ENCODE measurements at places on chromosomes 5 and 9.

DNA sequence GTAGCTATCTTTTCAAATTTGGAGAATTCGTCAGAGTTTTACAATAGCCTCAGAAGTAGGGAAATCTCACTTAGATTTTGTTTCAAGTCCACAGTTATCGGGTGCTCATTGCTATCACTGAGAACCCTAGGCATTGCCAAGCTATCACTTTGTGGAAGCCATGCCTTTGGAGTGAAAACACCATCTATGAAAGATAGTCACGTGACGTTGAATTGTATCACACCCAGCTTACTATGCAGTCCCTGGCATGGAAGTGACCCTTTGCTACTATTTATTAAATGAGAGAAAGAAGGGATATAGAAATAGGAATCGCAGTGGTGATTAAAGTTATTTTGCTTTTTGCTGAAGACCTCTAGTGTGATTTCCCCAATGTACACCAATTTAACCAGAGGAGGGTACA lies 97.2 kb downstream of the AOPEP start:
- no peak for DNase-seq

DNA sequence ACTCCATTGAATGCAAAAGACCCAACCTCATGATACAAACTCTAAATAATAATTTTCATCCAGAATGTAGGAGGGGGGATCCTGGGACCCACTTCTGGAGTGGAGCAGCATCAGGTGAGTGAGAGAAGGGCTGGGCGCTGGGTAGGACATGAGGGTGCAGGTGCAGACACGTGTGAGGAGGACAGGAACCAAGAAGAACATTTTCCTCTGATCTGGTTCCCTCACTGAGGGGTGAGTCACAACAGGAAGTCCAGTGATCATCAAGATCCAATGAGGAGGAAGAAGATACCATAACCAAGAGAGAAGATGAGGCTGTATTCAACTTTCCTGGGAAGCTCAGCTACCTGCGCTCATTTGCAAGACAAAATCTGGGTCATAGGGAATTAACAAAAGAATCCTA lies 57.4 kb downstream of the SFXN1 start:
- DNase-seq, result no peak

GRCh38 chr9:109317311-109317978 lies 3.4 kb downstream of the EPB41L4B start:
- no peak for DNase-seq

DNA sequence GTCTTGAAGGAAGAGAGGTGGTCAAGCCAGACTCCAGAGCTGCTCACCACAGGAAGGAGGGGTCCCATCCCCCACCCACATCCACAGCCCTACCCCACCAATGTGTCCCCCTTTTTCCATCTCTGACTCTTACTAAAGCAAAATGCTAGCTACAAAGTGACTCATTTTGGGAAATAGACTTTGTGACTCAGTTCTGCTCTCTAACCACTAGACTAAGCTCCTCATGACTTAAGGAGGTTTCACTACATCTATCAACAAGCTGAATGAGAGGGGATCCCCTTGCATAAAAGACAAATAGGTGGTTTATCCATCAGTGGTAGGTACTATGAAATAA lies 35.1 kb upstream of the ADRB2 start:
- no peak for DNase-seq

GRCh38 chr5:139335811-139336210 lies 5.8 kb upstream of the PAIP2 start:
- no peak for DNase-seq

DNA sequence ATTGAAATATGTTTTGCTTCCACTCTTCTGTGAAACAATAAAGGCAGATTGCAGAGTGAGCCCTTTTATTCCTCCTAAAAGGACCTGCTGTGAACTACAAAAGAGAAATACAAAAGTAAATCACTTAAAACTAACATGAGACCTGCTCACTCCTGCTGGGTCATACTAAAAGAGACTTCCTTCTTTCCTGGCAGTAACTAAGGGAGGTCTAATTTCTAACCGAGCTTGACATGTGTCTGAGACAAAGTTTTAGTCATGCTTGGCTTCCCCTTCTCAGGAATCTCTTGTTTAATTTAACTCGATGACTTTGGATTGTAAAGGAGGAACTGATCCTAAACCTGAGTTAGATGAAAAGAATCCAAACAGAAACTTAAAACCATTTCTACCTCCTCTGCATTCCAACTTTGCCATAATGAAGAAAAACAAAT lies 86.4 kb upstream of the CDH6 start:
- DNase-seq, result no peak

DNA sequence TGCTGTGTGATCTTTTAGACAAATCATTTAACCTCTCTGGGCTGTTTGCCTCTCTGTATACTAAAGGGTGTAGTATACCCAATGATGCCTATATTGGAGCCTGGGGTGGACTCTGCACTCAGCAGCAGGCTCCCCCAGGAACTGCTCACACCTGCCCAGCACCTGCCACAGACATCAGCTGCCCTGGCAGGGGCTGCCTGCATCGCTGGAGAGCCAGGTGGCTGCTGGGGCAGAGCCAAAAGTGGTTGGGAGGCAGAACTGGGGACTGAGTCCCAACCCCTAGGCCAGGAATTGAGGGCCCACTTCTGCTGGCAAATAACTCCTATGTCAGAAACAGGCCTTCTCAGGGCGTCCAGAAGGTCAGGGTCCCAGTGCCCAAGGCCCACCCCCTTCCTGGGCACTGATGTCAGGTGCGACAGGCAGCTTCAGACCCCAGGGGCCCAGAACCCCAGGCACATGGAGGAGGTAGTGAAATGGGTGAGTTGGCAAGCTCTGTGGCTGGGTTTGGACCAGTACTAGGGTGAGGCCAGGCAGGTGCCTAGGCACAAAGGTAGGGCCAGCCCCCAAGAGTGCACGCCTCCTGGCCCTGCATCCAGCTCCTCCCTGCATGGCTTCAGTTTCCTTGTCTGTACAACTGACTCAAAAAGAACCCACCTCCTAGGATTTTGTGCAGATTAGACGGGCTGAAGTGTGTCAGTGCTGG lies 5.8 kb downstream of the UNC5A start:
- no peak for DNase-seq

GRCh38 chr5:100840789-100841188 lies 62.3 kb downstream of the ST8SIA4 start:
- no peak for DNase-seq

DNA sequence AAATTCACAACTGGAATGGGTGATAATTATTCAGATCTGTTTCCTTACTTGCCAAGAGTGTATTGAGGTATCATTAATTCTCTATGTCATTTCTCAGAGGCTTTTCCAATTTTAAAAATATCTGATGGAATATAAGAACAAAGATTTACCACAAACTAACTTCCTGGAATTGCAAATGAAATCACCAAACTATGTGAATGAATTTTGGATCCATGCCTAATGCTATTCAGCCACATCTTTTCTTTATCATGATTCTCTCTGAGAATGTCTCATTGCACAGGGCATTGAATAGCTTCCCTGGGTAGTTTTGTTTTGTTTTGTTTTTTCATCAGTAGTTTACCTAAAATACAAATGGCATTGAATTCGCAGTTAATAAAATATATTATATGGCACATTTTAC lies 146.9 kb upstream of the FBN2 start:
- no peak for DNase-seq

Measured in stimulated activated CD4-positive, alpha-beta T cell treated with anti-CD3 and anti-CD28 coated beads, Interleukin-2, amount 100 ng/mL, for 48 hours (primary cell).